ENCODE measurements at places on chromosomes 5 and 9.

GRCh38 chr9:105245029-105245890, 809 bp downstream of the SLC44A1 start:
- peak; percentile 41 for DNase-seq

- no peak for DNase-seq
Observed at GRCh38 chr5:57417320-57417719, 65.3 kb downstream of the ACTBL2 start.

DNA sequence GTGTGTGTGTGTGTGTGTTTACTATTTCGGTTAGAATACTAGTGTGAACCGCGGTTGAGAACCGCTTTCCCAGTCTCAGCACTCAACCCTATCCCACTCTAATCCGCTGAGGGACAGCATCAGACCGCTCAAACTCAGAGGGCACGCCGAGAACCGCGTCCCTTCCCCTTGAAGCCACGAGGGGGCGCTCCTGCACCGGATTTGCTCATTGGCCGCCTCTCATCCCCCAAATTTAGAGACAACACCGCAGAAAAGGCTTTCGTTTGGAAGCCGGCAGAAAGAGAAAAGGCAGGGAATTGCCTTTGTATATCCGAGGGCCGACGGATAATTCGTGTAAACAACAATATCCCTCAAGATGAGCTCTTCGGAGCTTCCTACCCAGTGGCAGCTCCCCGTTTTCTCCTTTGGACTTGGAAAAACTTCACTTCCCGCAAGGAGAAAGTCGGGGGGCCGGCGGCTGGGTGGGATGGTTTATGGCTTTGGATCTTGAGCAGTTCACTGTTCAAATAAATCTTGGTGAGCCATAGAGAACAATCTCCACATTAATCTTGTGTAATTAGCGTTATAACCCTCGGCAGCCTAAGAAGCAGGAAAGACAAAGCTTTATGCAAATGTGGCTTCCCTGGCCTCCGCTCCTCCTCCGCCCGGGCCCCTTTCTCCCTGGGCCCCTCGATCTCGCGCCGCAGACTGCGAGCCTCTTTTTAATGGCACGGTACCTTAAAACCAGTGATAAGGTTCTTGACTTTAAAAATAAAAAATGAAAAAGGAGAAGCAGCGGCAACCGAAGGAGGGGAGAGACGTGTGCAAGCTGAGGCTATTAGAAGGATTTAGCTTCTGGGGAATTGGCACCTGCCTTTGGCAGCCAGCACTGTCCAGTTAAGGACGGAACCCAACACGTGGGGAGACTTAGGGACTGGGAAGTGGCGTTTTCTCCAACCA, 296.8 kb downstream of the PARP8 start:
- peak; percentile 57 for DNase-seq

DNA sequence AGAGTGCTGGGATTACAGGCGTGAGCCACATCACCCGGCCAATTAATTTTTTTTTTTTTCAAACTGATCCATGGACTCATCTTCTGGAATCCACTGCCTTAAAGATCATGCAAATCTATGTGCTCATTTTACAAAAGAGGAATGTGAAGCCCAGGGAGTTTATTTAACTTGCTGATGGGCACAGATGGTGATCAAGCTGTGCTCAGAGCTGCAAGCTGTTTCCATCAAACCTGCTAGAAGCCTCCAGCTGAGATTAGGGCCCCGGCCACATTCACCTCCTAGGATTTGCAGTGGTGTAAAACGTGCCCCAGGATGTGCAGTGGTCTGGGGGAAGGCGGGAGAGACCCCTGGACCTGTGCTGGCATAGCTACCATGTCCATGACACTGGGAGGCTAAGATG, 56.1 kb upstream of the TUT7 start:
- DNase-seq: no peak

- DNase-seq: no peak
Observed at GRCh38 chr9:24879591-24879990, 333.9 kb upstream of the IZUMO3 start.

DNA sequence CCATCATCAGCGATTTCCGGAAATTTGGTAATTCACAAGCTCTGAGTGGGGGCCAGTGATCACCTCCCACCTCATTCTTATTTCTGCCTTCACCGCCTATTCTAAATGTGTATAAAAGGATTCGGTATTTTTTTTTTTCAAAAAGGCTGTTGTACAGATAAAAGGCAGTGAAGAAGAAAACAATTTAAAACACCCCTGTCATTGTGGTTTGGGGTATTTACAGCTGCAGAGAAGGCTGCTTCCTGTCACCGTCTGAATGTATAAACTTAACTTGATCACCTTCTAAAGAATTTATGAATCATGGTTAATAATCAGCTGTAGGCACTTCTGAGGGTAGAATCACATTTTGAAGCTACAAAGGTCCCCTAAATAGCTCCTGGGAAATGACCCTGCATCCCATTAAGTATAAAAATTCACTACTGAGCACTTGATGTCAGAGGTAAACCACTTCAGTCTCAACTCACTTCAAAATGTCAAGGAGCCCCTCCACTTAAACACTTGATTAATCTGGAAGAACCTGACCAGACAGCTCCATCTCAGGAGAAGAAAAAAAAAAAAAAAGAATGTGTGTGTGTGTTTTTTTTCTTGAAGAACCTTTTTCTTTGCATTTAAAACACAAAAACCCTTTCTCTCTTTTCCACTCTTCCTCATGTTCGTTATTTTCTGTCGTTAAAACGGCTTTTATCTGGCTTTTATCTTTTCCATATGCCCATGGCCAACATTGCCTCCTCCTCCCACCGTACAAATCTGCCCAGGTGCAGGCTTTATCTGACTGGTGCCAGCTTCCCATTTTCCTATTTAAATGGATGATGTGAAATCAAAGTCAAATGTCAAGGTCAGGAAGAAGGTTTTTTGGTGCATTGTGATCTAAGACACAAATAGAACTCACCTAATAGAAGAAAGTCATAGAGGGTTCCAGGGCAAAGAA, 291.2 kb downstream of the IRX1 start:
- no peak for DNase-seq

DNA sequence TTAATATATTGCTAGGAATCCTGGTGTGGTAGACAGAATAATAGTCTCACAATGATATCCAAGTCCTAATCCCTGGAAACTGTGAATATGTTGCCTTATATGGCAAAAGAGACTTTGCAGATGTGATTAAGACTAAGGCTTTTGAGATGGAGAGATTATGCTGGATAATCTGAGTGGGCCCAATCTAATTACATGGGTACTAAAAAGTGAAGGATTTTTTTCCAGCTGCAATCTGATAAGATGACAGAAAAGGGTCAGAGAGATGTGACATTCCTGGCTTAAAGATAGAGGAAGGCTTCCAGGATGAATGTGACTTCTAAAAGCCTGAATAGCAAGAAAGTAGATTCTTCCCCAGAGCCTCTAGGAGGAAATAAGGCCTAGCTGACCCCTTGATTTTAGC, 80.7 kb upstream of the MPDZ start:
- no peak for DNase-seq

- peak; percentile 69 for DNase-seq
Observed at GRCh38 chr5:91281401-91281800, 101.7 kb downstream of the ARRDC3 start.

DNA sequence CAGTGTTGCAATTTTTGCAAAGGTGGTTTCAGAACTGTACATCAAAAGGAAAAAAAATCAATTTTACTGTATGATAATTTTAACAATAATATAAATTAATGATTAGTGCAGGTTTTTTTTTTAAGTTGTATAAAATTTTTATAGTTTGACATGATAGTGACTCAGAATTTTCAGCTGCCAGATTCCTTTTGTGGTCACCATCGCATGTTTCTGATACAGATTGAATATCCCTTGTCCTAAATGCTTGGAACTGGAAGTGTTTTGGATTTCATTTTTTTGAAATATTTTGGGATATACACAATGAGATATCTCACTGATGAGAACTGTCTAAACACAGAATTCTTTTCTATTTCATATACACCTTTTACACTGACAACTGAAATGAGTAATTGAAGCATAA, 361.3 kb downstream of the RAB3C start:
- peak; percentile 32 for DNase-seq

GRCh38 chr5:96247097-96247701, 185.8 kb downstream of the PCSK1 start:
- DNase-seq: no peak

DNA sequence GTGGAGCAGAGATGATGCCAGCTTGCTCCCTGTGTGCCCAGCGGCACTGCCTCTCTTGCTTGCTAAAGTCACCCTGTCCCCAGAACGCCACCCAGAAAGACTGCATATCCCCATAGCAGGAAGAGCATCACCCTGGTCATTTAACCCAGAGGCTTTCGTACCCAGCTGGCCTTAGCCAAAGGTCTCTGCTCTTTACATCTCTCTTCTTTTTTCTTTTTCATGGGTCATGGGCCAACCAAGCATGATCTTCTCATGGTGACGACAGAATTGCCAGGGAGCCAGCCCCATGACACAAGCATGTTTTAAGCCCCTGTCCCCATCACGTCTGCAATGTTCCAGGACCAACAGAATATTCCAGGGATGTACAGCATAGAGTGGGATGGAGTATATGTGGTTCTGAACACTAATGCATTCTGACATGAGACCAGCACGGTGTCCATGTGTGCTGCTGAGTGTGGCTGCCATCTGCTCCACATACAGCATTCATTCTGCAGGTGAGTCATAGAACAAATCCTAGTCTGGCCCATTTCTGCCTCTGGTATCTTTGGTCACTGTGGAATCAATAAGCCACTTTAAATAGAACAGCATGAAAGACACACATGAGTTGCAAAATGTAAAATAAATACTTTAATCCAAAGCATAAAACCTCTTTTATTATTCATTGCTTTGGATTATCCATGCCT, 203.0 kb downstream of the MED10 start:
- DNase-seq: no peak

DNA sequence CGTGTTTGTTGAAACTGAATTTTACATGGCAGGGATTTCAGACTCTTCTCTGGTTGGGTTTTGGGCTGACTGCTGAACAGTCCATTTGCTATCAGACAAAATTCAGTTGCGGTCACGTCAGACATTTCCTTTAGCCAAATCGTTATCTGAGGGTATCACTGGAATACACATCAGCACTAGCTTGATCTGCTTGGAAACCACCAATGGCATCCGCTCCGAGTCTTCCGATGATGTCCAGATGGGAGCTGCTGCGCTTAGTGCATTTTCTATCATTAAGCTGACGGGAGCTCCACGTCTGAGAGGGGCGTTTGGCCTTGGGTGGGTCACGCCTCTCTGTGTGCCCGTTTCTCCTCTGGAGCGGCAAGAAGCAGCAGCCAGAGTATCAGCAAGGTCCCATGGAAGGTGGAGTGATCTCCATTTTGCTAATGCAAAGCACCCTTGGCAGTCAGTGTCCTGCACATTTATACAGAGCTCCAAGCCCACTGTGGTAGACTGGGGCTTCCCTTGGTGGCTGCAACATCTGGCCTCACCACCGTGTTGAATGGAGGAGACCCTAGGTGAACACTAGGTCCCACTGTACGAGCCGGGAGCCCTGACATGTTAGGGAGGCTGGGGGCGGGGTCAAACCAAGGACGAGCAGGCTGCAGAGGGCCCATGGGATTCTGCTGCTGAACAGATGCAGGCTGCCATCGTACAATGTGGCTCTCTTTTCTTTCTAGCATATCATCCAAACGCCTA, 134.6 kb upstream of the PHYKPL start:
- DNase-seq: no peak

DNA sequence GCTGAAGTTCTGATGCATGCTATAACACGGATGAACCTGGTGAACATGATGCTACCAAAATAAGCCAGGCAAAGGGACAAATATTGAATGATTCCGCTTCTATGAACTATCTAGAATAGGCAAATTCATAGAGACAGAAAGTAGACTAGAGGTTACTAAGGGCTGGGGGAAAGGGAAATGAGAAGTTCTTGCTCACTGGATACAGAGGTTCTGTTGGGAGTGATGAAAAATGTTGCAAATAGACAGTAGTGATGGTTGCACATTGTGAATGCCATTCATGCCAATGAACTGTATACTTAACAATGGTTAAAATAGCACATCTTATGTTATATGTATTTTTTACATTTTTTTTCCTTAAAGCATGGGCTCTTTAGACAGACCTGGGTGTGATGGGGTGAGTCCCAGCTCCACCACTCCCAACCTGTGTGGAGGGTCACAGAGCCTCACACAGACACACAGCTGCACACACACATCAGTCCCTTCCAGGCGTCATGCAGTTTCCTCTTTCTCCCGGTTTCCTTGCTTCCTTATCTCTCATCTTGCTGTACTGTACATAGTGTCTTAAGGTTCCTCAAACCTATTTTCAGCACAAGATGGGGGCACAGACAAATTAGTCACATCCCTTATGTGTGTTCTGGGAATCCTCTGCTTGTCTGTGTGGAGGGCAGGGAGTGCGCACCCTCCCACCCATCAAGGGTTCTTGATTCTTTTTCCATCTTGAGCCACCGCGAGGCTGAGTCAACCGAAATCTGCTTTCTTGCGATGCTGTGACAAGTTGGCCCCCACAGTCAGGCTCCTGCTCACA, 192.9 kb downstream of the CRB2 start:
- no peak for DNase-seq

DNA sequence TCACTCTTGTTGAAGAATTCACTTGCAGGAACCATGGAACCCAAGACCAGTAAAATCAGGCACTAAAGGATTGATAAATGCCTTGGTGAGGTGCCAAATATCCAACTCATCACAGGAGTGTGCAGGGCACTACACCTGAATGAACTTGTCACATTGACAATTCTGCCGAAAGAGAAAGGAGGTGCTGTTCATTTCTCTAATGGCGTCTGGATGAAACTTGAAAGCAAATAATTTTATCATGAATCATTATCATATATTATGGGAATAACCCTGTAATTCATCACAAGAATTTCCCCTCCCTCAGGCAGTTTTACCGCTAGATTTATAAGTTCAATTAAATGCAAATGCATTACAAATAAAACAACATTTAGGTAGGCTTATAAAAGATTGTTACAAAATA, 360.0 kb downstream of the GLIS3 start:
- DNase-seq: no peak
